ENCODE measurements at places on chromosomes 2 and 18.

- no peak for DNase-seq
Measured at GRCh38 chr2:219032051-219032745, 9.1 kb downstream of the CFAP65 start.

- DNase-seq, result no peak
Measured at GRCh38 chr18:23243178-23243577, 107.9 kb downstream of the CABLES1 start.

GRCh38 chr2:217797661-217798069 is 205.1 kb downstream of the TNS1 start:
- DNase-seq, result no peak

- DNase-seq, result no peak
Measured at GRCh38 chr18:10361660-10362059, 92.8 kb upstream of the APCDD1 start.

All from stimulated activated CD8-positive, alpha-beta memory T cell treated with anti-CD3 and anti-CD28 coated beads, Interleukin-15, amount 100 ng/mL, for 48 hours (primary cell).